Sciatic nerve (tissue), 2 donors: ENCODE measurements at places on chromosomes 5 and 9. TPM values are rescaled to one million over a fixed set of nuclear protein-coding genes. Genes with fewer than 3 reads are reported as not detected.

Gene IFNE
- not detected for total RNA-seq

DNA sequence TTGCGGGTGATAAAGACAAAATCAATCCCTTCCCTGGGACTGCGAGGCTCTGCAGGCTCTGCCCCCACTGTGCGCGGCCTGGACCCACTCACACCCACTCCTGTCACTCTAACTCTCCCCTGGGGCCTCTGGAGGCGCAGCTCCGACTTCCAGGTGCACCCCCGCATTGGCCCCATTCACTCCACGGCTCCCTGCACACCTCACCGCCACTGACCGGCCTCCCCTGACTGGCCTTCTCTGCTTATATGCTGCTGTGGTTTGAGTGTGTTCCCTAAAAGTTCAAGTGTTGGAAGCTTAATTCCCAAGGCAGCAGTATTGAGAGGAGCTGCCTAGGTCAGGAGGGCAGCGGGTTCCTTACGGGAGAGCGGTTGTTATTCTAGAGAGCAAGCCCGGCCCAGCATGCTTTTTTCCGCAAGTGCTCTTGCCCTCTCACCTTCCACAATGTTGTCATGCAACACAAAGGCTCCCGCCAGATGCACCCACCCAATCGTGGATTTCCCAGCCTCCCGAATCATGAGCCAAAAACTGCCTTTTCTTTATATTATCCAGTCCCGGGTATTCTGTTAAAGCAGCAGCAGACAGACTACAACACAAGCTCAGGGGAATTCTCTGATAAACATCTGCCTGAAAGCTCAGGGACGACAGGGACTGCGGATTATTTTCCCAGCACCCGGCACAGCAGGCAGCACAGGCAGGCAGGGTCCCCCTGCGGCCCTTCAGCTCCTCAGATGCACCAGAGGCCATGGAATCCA lies 73.5 kb upstream of the LRRTM2 start:
- DNase-seq: no peak

Gene GPR21
- 3.3 TPM for total RNA-seq

Gene PCDHGB4
- 9.0 TPM for total RNA-seq

Gene GPSM1
- total RNA-seq: 43.7 TPM

Gene UBAP1
- total RNA-seq: 56.6 TPM

- no peak for DNase-seq
These were observed 134.7 kb downstream of the MACIR start for GRCh38 chr5:103393101-103393754.

GRCh38 chr5:116454417-116454927 lies 120.2 kb downstream of the SEMA6A start:
- DNase-seq: no peak

- no peak for DNase-seq
These were observed 1568.9 kb upstream of the ACO1 start for GRCh38 chr9:30815585-30815984.

DNA sequence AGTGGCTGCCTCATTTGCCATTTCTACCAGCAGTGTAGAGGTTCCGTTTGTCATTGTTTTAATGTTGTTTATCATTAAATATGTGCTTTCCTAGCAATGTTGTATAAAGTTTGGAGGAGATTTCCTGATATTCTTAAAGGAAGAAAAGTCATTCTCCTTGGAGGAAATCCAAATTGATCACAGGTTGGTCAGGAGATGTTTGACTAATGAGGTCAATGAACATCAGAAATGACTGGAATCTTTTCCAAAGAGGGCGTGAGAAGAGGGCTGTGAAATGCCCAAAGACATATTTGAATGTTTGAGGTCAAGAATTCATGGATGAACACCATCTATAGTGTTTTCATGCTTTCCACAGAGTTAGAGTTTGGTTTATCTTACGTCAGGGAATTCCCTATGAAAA lies 471.3 kb downstream of the MAT2B start:
- DNase-seq: no peak

Gene EIF4E1B
- total RNA-seq: not detected

DNA sequence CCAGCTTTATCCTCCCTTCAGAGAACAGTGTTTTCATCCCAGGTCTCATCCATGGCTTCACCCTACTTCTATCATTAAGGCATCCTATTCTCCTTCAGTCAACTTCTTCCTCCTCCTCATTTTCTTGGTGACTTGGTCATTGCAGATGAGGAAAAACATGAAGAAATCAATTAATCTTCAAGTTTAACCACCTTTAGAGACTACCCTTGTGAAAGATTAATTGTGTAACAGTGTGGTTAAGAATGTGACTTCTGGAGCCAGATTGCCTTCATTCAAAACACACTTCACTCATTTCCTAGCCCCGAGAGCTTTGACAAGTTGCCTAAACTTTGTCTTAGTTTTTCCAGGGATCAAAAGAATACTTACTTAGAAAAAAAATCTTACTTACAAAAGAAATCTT lies 110.0 kb downstream of the STK32A start:
- no peak for DNase-seq

- DNase-seq: no peak
These were observed 5.8 kb downstream of the UNC5A start for GRCh38 chr5:176816043-176816745.

- DNase-seq: no peak
These were observed 360.6 kb downstream of the ARRDC3 start for GRCh38 chr5:91022518-91022917.

Gene BTNL8
- total RNA-seq: 0.53 TPM

Gene BNC2
- 196 TPM for total RNA-seq

- no peak for DNase-seq
These were observed 13.9 kb downstream of the KDM4C start for GRCh38 chr9:6771722-6772121.

Gene CDKN2B
- 4.0 TPM for total RNA-seq

GRCh38 chr5:37665889-37666288 lies 174.0 kb downstream of the GDNF start:
- no peak for DNase-seq

GRCh38 chr5:180090098-180090768 lies 18.7 kb upstream of the RNF130 start:
- DNase-seq: peak; percentile 90

DNA sequence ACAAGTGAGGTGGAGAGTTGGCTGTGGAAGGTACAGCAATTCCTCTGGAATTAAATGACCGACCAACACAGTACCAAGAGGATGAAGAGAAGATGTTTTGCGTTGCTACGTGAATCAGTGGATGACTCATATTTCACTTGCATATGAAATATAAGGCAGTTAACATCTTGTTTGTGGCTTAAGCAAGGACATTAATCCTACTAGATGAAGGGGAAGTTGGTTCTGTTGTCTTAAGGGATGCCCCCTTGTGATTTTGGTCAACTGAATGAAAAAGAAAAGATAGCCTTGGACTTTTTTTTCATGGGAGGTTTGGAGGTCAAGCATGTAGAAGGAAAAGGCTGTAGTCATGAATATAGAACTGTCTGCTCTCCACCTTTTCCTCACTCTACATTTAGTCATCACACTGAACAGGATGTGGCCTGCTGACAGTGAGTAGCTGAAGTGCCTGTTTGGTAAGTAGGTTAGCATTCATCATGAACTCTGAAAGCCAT lies 33.9 kb downstream of the VLDLR start:
- DNase-seq: no peak

Gene PKD2L2
- total RNA-seq: not detected

GRCh38 chr5:109516390-109516789 lies 106.6 kb upstream of the PJA2 start:
- DNase-seq: no peak
